Kidney (tissue), 22 donors: ENCODE measurements at places on chromosomes 4 and X.

DNA sequence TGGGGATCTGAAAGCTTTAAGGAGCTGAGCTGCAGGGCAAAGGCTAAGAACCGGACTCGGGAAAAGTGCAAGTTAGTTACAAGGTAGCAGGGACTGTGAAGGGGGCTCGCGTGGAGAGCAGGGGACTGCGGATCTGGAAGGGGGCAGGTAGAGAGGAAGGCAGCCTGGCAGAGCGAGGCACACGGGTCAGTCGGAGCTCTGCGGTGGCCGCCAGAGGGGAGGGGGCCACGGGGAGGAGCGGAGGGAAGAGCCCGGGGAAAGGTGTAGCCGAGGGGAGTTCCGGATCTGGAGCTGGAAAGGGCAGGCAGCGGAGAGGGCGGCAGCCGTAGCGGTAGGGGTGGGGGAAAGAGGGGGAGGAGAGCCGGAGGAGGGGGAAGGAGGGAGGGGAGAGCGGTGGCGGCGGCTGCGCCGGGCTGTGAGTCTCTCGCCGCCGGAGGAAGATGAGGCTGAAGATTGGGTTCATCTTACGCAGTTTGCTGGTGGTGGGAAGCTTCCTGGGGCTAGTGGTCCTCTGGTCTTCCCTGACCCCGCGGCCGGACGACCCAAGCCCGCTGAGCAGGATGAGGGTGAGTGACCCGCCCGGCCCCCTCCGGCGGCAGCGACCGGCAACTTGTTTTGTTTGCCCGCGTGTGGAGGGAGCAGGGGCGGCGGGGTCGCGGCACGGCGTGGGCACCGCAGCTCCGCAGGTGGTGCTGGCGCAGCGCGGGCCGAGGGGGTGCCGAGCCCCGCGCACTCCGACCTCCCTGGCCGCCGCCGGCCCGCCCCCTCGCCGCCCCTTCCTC, at the start of gene GALNT7:
TSS of gene GALNT7 (plus strand) at position 416 of the 782 bp plus-strand sequence. CDS start at position 441, 25 bp downstream.
- peak; percentile 92 for DNase-seq

DNA sequence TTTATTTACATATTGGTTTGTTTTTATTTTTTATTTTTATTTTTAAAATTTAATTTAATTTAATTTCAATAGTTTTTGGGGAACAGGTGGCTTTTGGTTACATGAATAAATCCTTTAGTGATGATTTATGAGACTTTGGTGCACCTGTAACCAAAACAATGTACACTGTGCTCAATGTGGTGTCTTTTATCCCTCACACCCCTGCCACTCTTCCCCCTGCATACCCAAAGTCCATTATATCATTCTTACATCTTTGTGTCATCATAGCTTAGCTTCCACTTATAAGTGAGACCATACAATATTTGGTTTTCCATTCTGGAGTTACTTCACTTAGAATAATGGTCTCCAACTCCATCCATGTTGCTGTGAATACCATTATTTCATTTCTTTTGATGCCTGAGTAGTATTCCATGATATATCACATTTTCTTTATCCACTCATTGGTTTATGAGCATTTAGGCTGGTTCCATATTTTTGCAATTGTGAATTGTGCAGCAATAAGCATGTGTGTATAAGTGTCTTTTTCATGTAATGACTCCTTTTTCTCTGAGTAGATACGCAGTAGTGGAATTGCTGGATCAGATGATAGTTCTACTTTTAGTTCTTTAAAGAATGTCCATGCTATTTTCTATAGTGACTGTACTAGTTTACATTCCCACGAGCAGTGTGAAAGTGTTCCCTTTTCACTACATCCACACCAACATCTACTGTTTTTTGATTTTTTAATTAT, 157.1 kb downstream of the CPXCR1 start:
- DNase-seq: peak; percentile 21

- no peak for DNase-seq
Observed at GRCh38 chr4:26803211-26803861, 57.3 kb upstream of the STIM2 start.

- peak; percentile 1 for DNase-seq
Observed at GRCh38 chr4:29320947-29321620, 1399.1 kb upstream of the PCDH7 start.

DNA sequence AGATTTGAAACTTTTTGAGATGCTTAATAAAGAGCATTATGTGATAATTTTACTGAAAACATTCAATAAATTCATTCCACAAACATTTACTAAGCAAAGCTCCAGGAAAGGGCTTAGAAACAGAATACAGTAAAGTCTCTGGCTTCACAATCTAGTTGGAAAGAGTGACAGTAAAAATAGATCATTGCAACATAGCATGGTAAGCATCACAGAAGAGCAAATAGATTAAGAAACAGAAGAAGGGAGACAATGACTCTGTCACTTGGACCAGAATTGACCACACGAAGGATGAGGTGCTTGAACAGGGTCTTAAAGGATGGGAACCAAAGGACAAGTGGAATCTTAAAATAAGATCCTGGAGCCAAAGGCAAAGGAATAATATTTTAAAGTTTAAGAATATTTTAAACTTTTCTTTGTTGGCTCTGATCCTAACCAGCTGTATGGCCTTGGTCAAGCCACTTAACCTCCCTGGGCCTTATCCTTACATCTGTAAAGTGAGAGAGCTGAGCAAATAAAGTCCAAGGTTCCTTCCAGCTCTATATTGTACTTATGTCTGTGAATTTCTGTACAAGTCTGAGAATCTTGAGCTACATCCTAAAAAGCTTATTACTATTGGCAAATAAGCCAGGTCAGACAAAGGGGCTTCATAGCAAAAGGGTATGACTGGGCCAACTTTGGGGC, 33.9 kb downstream of the SEC24D start:
- DNase-seq: no peak

- peak; percentile 66 for DNase-seq
Observed at GRCh38 chr4:153519687-153520086, 53.5 kb downstream of the TMEM131L start.

DNA sequence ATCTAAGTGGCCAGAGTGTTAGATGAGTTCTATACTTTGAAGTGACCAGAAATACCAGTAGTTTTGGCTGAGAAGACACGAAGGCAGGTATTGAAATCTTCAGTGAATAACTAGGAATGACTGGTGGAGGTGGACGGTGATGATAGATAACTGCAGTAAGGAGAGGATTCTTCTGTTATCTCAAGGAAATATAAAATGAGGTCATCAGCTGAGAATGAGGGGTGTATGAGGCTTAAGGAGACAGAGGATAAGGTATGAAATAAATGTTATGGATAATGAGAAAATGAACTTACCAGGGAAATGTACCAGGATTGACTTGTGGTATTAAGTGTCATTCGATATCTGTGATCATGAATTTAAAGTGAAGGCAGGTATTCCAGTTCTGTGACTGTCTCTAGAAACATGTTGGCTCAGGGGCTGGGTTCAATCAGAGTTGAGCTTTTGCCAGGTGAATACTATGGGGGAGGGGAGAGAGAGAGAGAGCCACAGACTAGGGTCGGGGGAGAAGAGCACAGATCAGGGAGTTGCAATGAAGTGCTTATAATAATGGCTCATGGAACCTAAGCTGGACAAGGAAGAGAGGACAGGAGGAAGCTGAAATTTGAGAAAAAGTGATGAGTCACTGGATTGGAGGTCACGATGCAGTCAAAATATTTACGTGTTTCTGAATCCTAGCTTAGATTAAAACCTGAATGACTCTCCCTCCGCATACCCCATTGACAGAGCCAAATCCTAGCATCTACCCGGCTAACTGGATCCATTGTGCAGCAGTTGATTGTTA, 37.5 kb upstream of the BRS3 start:
- DNase-seq: no peak

- DNase-seq: no peak
Observed at GRCh38 chr4:32423267-32423666, 1703.1 kb downstream of the PCDH7 start.

DNA sequence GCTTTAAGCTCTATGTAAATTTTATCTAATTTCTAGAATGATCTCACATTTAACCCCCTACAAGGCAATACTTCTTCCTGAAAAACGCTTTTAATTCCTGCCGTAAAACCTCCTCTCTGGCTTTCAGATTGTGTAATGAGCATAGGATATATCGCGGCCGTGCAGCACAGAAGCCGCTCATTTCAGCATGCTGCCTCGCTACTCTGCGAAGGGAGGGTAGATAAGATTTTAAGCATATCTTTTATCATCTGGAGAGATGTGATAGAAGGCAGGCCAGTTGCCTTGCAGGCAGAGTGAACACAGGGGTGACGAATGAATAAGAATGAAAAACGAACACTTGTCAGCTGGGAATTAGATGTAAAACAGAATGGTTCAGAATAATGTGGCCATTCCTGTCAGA, 265.5 kb downstream of the UNC5C start:
- no peak for DNase-seq

DNA sequence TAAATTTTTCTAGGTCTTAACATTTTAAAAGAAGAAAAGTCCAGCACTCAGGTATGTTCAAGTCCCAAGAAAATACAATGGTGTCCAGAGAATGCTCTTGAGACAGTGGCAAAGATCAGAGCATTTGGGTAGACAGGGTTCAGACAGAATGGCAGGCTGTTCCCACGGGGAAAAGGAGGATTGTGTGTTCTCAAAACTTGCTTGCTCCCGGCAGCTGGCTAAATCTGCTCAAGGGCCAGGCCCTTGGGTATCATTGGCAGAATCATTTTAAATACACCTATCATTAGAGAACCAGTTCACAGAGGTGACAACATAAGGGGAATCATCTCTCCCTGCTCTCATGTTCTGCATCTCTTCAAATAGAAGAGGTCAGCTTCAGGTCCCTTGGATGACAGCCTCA, 456.3 kb downstream of the DTHD1 start:
- no peak for DNase-seq

DNA sequence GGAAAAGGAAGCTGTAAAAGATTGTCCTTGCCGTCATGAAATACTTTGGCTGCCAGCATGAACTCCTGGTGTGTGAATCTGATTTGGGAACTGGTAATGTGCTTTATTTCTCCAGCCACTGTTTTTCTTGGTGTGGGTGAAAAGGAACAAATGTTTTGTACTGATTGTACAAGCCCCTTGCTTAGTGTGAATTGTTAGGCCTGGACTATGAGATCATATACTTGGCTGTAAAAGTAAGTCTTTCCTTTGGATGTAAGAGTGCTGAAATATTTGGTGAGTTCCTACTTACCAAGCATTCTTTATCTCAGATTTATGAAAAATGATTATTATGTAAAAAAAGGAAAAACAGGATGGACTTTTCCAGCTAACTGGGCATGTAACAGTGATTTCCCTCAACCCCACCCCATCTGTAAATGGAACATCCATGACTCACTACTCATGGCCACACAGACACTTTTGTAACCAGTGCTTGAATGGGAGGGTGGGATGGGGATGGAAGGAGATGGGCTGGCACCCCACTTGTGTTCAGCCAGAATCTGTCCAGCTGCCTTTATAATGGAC, 6.3 kb downstream of the FNIP2 start:
- DNase-seq: no peak

GRCh38 chr4:40710484-40711254, 39.1 kb upstream of the NSUN7 start:
- no peak for DNase-seq

- no peak for DNase-seq
Observed at GRCh38 chr4:101528526-101528925, 181.2 kb upstream of the PPP3CA start.

DNA sequence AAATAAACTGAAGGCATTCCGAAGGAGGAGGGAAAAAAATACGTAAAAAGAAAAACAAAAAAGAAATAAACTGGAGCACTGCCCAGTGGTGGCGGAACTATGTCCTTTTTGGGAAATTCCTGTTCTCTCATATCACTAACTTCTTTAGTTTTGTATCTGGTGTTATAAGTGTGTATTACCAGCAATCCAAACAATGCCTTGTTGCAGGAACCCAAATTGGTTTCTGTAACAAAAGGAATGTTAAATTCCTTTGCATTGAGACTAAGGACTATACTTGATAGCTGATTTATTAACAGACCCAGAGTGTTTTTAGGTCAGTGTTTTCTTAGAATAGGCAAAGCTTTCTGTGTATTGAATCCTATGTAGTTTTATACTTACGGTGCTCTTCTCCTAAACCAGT, 6.6 kb downstream of the CCNG2 start:
- DNase-seq: no peak

- DNase-seq: no peak
Observed at GRCh38 chrX:115425359-115425758, 135.6 kb upstream of the PLS3 start.

DNA sequence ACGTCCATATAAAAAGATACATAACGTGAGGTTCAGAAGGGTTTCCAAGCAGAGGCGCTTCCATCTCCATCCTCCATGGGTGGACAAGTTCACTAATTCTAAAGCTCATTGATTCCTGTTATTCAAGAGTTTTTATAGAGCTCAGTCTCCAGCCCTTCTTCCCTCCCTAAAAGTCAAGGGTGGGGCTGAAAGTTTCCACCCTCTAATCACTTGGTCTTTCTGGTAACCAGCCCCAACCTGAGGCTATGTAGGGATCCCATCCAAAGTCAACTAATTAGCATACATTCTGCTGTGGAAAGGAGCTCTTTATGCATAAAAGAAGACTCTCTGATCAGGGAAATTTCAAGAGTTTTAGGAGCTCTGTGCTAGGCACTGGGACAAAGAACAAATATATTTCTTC, 46.9 kb upstream of the VEGFC start:
- no peak for DNase-seq

GRCh38 chrX:7110821-7111276, 36.7 kb upstream of the STS start:
- no peak for DNase-seq

DNA sequence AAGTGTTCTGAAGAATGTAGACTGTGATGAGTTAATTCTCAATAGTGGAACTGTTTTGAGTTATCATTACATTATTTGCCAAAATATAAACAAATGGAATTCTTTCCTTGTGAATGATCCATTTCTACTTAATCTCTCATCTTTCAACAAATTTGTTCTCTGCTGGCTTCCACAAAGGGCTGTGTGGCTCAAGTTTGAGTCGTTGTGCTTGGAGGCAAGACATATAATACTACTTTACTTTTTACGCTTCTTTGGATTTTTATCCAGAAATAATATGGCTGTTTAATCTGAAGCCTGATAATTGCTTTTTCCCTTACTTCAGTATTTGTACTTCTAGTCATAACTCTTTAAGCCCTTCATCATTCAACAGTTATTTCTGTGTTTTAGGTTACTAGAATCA, 169.5 kb downstream of the ARHGAP10 start:
- no peak for DNase-seq

DNA sequence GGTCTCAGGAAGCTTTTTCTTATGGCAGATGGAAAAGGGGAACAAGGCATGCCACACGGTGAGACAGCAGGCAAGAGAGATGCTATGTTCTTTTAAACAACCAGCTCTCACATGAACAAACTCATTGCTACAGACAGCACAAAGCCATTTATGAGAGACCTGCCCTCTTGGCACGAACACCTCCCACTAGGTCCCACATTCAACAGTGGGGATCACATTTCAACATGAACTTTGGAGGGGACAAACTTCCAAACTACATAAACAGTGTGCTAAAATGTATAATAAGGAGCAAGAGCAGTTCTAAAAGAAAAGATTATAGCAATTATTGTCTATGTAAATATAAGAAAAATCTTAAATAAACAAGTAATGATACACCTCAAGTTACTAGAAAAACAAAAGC, 391.8 kb upstream of the CPXCR1 start:
- DNase-seq: peak; percentile 17

DNA sequence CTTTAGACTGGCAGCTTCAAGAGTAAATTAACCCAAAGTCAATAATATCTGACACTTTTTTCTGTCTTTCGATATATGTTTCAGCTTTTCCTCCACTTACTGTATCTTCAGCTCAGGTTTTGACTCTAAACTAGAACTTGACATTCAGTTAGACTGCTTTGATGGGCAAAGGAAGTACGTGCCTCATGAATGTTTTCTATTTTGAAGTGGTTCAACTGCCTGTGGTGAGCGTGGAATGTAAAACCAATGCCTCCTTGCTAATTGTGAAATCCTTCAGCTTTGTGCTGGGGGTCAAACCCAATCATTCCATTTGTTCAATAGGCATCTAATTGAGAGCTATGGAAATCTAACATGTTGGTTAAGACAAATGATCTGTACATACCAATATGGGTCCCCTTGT, 857.0 kb upstream of the HTR2C start:
- DNase-seq: no peak
